ENCODE measurements at places on chromosomes 5 and 9.

GRCh38 chr5:36360307-36360706 is 58.6 kb upstream of the RANBP3L start:
- no peak for DNase-seq

DNA sequence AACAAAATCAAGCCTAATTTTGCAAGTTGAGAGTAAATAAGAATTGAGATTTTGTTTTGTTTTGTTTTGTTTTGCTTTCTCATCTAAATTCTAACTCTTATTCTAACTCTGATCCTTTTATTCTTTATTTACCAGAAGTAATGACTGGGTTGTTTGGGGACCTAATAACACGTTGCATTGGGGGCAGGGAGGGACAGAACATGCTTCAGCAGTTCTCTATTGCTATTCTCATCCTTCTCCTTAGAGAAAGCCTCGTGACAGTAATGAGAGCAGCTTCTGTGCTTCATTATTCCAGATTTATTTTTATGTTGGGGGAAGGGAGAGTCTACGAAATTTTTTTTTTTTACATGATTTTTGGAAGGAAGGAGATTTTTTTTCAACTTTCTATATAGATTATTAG is 21.1 kb downstream of the CPEB4 start:
- no peak for DNase-seq

GRCh38 chr9:134314039-134314949 is 12.0 kb upstream of the RXRA start:
- DNase-seq = no peak

DNA sequence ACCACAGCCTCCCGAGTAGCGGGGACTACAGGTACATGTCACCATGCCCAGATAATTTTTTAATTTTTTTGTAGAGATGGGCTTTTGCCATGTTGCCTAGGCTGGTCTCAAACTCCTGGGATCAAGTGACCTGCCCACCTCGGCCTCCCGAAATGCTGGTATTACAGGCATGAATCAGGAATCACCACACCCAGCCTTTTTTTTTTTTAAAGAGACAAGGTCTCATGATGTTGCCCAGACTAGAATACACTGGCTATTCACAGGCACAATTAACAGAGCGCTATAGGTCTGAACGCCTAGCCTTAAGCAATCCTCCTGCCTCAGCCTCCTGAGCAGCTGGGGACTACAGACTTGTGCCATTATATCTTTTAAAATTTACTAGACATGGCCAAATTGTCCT is 36.1 kb downstream of the GEMIN5 start:
- DNase-seq = no peak

- no peak for DNase-seq
These were observed 22.6 kb upstream of the LMX1B start for GRCh38 chr9:126591083-126591482.

- no peak for DNase-seq
These were observed 67.9 kb downstream of the NFIB start for GRCh38 chr9:14245901-14246525.

DNA sequence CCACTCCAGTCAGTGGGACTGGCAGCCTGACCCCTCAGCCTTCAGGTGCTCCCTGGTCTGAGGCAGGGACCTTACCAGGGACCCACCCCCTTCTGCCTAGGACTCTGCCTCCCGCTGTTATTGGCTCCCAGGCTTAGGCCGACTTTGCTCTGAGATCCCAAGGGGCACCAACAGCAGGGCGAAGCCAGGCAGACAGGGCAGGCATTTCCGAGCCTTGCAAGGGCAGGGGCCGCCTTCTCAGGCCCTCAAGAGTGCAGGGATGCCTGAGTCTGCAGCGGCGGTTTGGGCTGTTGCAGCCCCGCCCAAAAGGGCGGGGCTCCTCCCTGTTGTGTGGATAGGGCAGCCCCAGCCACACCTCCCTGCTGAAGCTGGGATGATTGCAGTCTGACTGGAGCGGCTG is 644.6 kb downstream of the PRR16 start:
- no peak for DNase-seq

Data from BJ (cell line).